ENCODE measurements at places on chromosomes 12 and 14. TPM values are rescaled to one million over a fixed set of nuclear protein-coding genes. Genes with fewer than 3 reads are reported as not detected.

Gene ZNF891
- 2.5 TPM for total RNA-seq

- DNase-seq: no peak
Observed at GRCh38 chr14:65533736-65534404, 121.3 kb downstream of the FUT8 start.

GRCh38 chr14:71231521-71232393 lies 324.5 kb downstream of the PCNX1 start:
- DNase-seq: peak; percentile 63

DNA sequence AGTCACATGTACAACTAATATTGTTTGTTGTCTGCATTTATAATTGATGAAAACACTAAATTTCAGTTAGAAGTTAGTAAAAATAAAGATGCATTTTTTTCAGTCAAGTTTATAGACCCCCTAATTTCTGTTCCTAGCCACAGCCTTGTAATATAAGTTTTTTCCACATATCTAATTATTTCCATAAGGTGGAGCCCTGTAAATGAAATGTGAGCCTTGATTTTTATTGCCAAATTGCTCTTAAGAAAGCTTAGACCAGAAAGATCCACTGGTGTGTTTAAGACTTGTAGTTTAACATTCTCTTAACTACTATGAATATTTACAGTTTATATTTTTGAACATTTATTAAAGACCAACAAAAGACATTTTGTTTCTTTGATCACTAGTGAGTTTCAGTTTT lies 322.1 kb upstream of the RGS6 start:
- DNase-seq: no peak

GRCh38 chr14:99820702-99821331 lies 27.6 kb downstream of the EML1 start:
- no peak for DNase-seq

DNA sequence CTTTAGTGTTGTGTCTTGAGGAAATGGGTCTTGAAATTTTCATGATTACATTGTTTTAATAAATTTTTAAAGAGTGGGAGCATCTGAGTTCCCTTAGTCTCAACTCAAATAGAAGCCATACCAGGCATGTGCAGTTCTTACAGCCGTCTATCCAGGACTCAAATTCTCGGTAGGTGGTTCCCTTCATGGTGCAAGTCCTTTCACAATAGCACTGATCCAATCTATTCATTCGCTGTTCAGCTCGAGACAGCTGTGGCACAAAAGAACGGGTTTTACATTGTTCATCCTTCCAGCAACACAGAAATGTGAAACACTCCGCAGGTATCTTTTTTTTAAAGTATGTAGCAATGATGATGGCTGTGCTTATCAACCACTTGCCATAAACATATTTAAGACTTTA lies 100.2 kb downstream of the NELL2 start:
- DNase-seq: no peak
